ENCODE measurements at places on chromosomes 6 and 20.

DNA sequence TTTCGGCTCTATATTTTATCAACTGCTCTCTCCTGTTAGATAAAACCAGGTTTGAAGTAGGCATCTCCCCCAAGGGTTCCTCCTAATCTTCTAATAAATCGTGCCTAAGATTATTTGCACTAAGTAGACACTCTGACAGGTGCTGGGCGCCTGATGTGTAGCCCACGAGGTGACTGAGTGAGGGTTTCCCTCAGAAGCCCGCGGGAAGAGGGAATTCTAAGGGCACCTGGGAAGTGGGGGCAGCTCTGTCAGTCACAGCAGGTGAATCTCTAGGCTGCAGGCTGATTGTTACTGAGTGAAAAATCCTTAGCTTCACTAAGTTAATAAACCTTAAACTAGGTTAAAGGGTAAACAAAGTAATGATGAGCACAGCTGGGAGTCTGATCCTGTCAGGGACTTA lies 68.2 kb downstream of the PXDC1 start:
- DNase-seq: no peak

DNA sequence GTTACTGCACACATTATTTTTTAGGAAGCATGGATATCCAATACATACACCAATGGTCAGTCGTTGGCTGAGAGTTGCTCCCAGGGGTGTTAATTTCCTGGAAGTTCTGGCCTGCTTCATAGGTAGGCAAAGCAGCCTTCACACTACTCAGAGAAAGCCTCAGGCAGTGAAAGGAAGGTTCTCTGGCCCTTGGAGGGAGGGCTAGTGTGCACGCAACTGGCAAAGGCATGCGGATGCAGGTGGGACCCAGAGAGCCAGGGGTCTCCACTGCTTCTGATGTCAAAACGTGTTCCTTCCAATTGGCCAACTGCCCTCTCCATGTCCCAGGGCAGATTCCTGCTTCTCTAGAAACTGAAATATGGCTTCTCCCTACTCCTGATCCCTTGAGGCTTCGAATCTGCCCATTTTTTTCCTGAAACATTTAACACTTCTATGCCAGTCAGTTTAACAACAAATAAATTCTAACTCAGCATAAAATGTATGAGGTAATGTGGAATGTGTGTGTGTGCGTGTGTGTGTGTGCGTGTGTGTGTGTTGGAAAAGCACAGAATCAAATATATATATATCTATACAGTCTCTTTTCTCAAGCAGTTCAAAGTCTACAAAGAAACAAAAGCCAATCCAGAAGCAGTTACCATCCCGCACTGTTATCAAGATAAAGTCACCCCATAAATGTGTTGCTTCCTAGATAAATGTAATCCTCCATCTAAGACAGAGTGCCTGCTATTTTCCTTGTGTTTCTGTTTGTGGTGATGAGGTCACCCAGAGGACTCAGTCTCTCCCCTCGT lies 94.0 kb upstream of the HIVEP1 start:
- DNase-seq: no peak

DNA sequence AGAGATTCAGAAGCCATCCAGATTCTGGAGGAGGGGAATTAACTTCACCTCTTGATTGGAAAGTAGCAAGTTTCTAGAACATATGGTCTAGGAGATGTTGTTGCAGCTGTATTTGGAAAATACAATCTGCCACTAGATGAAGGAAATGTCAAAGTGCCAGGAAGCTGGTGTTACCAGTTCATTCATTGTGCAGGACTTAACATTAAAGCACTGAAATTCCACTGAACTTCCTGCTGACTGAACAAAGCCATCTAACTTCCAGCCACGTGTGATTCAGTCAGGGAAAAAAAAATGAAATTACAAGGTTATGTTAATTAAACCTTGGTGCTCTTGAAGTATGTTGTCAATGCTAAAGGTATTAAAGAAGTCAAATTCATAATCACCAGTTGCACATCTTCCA lies 321.5 kb upstream of the SASH1 start:
- no peak for DNase-seq

DNA sequence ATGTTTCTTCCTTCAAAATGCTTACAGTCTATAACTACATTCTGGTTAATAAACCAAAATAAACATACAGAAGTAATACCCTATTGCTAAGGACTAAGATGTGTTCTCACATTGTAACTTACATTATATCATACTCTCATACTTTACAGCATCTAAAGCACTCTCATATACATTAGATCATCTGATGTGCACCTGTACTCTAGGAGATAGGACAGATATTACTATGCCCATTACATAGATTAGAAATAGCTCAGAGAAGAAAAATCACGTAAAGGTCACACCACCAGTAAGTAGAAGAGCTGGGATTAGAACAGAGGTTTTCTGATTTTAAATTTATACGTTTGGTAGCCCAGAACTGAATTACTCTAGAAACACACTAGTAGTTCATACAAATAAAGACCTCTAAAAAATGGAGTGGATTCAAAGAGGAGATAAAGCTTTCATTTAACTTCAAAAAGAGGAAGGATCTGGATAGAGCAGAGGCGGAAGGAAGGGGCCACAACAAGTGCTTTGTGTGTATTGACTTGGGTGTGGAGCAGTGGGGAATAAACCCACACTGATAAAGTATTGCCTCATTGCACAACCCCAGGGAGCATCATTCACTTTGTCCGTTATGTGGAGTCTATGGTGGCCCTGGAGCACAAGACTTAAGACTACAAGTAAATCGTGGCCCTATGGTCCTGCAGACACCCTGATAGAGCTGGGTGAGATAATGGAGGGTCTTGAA lies 30.9 kb downstream of the SLC2A12 start:
- no peak for DNase-seq

GRCh38 chr6:35562060-35562459 lies 49.4 kb upstream of the TULP1 start:
- no peak for DNase-seq

GRCh38 chr6:16540804-16541752 lies 220.2 kb downstream of the ATXN1 start:
- no peak for DNase-seq

DNA sequence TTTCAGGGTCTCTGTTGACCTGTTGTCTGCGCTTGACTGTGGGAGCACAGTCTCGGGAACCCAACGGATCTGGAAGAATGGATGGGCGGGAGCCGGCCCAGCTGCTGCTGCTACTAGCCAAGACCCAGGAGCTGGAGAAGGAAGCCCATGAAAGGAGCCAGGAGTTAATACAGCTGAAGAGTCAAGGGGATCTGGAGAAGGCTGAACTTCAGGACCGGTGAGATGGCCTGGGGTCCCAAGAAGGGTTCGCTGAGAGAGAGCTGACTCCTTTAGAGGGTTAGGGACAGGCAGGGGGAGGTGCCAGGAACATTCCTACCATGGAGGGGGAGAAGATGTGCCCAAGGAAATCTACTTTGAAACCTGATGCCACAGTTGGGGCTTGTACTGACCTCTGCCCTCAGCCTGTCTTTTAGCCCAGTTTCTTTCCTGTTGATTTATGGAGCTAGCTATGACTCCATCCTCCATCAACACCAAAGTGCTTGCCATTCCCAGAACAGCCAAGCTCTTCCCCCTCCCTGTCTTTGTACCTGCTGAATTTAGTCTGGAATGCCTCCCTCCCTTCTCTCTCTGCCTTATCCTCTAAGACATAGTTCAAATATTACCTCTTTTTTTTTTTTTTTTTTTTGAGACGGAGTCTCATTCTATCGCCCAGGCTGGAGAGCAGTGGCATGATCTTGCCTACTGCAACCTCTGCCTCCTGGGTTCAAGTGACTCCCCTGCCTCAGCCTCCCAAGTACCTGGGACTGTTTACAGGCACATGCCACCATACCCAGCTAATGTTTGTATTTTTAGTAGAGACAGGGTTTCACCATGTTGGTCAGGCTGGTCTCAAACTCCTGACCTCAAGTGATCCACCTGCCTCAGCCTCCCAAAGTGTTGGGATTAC lies 12.2 kb downstream of the CEP250 start:
- DNase-seq: no peak

- DNase-seq: peak; percentile 5
These were observed 1.5 kb upstream of the TENT5A start for GRCh38 chr6:81753711-81754577.

DNA sequence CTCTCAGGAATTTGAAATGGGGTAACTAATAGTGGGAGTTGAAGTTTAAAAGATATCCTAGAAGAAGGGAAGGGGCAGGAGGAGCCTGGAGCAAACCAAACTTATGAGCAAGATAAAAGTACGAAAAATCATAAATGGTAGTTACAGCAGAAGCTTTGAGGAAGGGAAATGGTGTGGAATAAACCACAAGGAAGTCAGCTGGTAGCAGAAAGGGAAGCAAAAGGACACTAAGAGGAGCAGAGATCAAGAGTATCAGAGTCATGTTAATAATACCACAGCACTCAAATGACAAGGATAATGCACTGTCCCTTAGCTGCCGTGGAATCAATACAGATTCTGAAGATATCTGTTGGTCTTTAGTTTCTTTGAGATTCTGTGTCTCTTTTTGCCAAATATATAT lies 44.9 kb upstream of the CCDC28A start:
- no peak for DNase-seq

DNA sequence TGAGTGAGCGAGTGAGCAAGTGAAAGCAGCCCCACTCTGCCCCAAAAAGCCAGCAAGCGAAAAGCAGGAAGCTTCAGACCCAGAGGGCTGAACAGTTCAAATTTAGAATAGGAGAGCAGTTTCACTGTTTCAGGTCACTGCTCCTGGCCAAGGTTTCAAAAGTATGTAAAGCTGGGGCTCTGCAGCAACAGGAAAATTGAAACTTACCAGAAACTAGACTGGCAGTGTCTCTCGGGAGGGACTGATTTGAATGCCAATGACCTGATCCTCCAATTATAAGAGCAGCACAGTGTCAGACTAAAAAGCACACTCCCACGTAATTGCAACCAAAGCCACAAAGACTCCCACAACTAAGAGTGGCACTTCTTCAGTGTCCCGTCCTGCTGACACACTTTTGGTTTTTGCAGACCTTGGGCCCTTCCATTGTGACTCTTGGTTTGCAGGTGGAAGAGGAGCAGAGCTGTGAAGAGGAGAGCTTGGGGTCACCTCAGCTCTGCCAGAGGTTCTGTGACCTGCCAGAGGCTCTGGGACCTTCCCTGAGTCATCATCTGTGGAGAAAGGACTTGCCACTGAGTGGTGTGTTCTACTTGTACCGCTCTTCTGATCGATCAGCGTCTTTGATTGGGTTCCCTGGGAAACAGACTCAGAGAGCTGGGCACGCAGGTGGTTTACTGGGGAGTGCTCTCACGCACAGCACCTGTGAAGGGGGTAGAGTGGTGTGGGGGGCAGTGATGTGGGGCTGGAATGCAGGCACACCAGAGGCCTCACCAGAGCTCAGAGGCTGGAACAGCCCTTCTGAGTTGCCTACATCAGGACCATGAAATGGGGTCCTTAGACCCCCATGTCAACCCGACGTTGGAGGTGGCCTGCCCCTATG lies 52.7 kb upstream of the PTGIS start:
- DNase-seq: peak; percentile 84

DNA sequence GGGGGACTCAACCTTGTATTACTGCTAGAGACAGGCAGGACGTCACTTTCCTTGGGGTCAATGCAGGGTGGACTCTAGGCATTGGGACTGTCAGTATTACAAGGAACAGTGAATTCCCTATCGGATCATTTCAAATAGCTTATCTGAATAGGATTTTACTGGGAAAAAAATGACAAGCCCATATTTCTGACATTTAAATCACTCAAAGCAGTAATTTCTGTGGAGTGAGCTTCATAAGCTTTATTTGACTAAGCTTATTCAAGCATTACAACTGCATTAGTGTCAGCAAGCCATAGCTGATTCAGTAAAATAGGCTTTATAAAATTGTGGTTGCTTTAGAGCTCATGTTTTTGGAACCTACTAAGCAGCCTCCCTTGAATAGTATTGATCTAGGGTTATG lies 44.3 kb downstream of the TRDN start:
- no peak for DNase-seq

GRCh38 chr20:46307139-46307998 lies 929 bp downstream of the CDH22 start:
- DNase-seq: peak; percentile 73

DNA sequence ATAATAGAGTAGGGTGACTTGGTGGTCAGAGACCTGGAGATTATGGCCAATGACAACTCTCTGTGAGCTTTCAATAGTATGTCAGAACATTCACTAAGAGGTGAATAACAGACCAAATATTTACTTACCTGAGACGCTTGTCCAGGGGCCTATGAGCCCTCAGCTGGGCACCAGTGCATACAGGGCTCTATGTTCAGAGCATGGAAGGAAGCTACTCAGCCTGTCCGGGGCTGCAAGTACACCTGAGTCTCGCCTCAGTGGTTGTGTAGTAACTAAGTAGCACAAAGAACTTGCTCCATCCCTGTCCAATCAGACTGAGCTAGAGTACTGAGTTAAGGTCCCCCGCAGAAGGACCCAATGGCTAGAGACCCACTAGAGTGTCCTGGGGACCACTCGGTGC lies 11.6 kb upstream of the SCGN start:
- no peak for DNase-seq

DNA sequence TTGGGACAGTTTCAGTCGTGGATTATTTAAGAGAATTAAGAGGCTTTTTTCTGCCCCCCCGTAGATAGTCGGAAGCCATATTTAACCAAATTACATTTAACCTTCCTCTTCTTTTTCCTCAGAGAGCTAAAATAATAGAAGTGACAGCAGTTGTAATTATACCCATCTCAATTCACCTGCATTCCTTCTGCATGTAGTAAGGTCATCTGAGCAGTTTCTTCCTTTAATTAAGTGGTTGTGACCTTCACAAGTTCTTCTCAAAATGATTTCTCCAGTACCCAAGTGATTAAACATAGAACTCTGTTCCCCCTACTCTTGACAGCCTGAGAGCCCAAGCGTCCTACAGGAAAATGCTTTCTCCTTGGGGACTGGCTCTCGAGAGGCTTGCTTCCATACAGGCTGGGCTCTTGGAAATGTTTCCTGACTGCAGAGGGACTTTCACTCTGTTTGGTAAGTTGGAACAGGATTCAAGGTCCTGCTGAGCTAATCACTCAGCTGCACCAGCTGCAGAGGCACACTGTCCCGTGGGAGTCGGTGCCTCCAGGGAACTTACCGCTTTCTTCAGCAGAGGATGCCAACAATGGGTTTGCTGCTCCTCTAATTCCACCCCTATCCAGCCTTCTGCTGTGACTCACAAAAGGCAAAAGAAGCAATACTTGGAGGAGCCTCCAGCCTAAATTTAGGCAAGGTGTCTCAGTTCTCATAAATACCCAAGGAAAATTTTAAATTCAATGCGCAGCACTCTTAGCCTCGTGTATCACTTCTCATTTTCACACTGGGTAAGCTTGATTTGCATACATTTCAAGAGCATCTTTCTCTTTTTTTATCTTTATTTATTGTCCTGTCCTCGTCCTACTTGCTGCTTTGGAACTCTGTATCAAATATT lies 414.9 kb downstream of the KIF16B start:
- no peak for DNase-seq

All from RPMI8226 (cell line).